ENCODE measurements at places on chromosomes 7 and 10.

- DNase-seq, result no peak
Observed at GRCh38 chr10:36666451-36666850, 458.9 kb upstream of the ANKRD30A start.

DNA sequence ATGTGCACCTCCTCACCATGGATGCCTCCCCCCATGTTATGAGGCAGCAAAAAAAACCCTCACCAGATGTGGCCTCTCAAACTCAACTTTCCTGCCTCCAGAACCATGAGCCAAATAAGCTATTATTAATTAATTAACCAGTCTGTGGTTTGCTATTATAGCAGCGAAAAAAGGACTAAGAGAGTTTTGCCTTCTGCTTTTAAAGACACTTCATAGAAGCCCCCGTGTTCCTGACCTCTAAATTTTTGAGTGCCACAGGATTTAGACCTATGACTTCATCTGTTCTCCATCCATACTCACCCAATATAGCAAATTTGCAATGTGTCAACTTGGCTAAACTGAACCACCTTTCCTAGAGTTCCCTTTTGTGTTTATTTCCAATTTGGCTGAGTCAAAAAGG is 9.2 kb upstream of the SEMA3E start:
- no peak for DNase-seq

- no peak for DNase-seq
Observed at GRCh38 chr7:39355664-39356063, 210.5 kb upstream of the YAE1 start.

DNA sequence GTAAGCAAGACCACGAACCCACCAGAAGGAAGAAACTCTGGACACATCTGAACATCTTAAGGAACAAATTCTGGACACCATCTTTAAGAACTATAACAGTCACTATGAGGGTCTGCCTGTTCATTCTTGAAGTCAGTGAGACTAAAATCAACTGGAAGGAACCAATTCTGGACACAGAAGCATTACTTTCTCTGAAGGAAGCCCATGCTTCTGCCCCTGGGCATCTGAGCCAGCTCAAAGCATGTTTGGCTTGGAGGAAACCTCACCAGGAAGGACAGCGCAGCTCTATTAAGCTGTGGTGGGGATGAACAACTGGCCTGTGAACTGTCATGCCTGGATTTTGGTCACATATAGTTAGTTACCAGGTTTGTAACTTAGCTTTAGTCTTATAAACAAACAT is 132.4 kb upstream of the GDF10 start:
- DNase-seq, result no peak

GRCh38 chr7:15557686-15558085 is 4.1 kb downstream of the AGMO start:
- DNase-seq, result no peak

DNA sequence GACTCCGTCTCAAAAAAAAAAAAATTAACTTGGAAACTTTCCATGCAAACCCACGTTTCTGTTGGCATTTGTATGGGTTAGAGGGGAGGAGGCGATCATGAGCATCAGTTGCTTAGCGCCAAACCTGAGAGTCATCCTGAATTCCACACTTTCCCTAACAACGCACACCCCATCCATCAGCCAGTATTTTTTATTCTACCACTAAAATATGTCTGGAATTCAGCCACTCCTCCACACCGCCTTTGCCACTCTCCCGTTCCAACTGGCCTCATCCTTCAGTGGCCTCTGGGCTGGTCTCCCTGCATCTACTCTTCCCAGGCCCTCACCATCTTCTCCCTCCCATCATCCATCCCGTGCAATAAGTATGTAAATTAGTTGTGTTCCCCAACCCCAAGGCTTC is 4.7 kb upstream of the LMBR1 start:
- no peak for DNase-seq

GRCh38 chr7:23892019-23892418 is 182.0 kb downstream of the STK31 start:
- no peak for DNase-seq

- no peak for DNase-seq
Observed at GRCh38 chr10:38740102-38740501, 646.0 kb downstream of the ZNF37A start.

- DNase-seq, result no peak
Observed at GRCh38 chr7:150562919-150563318, 4.3 kb upstream of the GIMAP4 start.

DNA sequence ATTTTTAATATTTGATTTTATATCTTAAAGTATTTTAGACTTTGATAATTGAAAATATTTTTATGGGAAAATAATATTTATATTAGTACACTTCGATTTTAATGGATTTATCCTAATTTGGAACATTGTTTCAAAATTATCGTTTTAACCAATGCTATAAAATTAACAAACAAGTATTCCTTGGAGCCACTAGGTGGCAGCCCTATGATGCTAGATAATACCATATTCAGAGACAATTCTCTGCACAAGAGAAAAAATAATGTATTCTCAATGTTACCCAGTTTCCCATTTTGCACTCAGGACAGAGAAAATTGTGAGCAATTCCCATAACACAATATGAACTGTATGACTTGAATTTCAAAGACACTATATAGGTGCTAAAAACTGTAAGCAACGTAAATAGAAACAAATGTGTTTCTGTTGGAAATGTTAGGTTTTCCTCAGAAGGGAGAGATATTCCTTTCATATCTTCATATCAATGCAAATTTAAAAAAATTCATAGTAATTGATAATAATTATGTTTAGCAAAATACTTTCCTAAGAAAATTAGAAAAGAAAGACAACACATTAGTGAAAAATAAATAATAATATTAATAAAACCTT is 237.8 kb downstream of the SEMA3E start:
- no peak for DNase-seq

DNA sequence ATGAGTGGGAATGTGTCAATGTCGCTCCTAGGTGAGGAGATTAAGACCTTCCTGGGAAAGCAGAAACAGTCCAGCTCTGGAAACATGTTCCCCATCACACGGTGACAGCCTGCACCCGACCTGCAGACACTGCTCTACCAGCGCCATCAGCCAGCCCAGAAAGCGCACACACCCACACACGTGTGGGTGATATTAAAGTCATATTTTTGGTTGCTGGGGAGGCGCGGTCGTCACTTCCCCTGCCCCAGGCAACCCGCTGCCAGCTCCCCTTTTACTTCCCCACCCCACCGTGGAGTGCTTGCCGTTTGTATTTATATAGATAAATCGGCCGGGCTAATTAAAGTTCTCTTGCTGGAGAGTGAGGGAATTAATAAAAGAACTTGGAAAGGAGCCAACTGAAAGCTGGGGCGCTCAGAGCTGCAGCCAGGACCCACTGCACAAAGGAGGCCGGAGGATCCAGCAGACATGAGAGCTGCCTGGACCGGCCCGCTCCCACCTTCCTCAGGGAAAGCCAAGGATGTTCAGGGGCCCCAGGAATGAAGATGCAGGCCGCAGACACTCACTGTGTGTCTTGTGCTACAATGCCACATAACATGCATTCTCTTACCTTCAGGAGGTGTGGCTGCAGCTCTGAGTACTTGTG is 145.2 kb upstream of the UNC5B start:
- no peak for DNase-seq
